ENCODE measurements at places on chromosomes 16 and 17.

DNA sequence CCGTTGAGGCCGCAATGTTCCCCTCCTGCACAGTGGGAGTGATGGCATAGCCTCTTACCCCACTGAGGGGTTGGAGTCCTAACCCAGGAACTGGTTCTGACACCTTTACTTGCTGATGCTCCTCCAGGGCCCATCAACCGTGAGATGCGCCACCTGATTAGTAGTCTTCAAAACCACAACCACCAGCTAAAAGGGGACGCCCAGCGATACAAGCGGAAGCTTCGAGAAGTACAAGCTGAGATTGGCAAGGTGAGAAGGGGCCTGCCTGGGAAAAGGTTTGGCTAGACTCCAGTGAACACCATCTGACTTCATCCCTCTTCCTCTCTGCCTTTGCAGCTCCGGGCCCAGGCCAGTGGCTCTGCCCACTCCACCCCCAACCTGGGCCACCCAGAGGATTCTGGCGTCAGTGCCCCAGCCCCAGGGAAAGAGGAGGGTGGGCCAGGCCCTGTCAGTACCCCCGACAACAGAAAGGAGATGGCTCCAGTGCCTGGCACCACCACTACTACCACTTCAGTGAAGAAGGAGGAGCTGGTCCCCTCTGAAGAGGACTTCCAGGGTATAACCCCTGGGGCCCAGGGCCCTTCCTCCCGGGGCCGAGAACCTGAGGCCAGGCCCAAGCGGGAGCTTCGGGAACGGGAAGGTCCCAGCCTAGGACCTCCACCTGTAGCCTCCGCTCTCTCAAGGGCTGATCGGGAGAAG, 5.8 kb downstream of the RNF40 start:
- DNase-seq, result no peak

- no peak for DNase-seq
These were observed 65.2 kb downstream of the XPO6 start for GRCh38 chr16:28146536-28146935.

DNA sequence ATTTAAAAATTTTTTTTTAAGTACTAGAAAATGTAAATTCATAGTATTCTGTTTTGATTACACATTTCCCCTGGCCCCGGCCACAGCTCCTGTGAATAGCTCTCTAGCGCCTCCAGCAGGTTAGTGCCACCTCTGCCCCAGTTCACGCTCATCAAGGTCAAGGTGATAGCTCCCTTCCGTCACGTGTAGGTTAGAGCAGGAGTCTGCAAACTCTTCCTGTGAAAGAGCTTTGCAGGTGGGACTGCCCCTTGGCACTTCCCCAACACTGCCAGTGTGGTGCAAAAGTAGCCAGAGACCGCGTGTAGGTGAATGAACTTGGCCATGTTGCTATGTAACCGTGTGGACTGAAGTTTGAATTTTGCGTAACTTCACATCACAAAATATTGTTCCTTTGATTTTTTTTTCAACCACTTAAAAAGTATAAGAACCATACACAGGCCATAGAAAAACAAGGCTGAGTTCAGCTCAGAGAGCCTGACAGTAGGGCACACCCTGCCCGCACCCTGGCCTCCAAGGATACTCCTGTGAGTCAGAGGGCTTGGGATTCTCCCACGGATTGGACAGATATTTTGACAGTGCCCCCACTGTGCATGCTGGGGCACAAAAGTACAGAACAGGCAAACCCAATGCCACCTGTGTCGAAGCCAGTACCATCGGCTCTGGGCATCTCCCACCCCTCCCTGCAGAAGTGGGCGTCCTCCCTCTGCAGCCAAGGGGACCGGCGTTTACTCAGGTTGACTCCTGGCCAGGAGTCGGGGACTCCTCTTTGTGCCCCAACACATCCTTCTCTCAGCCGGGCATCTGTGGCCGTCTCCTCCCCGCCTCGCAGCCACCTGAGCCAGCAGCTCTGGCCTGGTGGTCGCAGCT, 92.0 kb upstream of the CHMP6 start:
- DNase-seq, result peak; percentile 71

GRCh38 chr17:1724869-1725641, 551 bp downstream of the WDR81 start:
- DNase-seq, result no peak

GRCh38 chr16:24845726-24846547, at the start of gene SLC5A11:
Gene SLC5A11, plus strand, starts transcription at chr16:24845963. Its CDS starts 12,681 bp downstream, at chr16:24858644.
- no peak for DNase-seq

DNA sequence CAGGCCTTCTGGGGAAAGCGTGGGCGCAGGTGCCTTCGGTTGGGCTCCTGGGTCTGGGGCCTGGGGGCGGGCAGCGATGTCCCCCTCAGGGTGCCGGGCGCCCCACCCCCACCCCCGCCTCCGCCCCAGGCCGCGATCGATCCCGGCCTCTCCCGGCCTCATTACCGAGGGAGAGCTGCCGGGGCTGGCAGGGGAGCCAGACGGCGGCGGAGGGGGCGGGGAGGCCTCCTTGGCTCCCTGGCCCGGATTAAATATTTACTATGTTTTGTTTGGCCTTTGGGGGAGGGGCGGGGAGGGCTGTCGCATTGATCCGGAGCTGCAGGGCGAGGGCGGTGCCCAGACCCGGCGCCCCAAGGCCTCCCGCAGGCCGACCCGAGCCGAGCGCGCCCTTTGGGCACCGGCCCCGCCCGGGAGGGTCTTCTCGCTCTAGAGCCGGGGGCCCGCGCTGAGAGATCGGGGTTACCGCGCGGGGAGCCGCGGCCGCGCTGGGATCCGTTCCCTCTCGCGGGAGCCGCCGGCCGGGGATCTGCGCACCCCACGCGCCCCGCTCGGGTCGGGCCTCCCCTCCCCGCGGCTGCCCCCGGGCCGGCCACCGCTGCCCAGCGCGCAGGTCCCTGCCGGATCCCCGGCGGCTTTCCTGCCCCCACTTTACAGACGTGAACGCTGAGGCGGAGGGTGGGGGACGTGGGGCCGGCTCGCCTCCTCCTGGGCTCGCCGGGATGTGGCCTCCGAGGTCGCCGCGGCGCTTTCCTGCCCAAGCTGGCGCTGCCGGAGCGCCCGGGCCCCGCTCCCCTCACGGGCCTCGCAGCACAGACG, 27.0 kb downstream of the RTN4RL1 start:
- DNase-seq, result no peak

- DNase-seq, result no peak
These were observed 205.1 kb downstream of the KATNIP start for GRCh38 chr16:27754788-27755690.

DNA sequence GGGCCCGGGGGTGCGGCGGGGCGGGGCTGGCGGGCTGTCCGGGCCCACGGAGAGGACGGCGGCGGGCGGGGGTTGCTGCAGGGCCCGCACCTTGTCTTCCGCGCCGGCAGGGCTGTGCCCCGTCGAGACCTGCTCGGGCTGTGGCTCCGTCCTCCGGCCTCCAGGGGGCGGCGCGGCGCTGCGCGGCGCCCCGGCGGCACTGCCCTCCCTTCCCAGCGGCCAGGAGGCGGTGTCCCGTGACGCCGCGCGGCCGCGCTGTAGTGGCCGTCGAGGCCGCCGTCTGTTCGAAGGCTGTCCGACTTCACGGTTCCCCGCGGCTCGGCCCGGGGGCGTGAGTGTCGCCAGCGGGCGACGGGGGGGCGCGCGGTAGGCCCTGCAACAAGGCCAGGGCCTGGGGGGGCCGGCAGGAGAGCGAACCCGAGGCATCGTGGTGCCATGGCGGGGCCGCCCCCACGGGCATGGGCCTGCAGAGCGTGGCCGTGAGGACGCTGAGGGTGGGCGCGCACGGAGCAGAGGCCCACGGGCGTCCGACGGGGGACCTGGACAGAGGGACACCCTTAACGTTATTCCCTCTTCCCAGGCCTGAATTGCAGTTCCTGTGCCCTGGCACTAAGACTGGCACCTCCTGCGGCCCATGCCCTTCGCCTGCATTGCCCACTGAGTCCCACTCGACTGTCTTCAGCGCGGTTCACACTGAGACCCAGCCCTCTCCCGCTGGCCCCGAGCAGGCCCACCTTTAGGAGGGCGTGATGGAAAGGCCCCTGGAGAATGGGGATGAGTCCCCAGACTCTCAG, at the start of gene PLEKHG4:
TSS of gene PLEKHG4 (plus strand) at position 237 of the 794 bp plus-strand sequence. CDS start at position 750, 513 bp downstream.
- DNase-seq, result peak; percentile 86

DNA sequence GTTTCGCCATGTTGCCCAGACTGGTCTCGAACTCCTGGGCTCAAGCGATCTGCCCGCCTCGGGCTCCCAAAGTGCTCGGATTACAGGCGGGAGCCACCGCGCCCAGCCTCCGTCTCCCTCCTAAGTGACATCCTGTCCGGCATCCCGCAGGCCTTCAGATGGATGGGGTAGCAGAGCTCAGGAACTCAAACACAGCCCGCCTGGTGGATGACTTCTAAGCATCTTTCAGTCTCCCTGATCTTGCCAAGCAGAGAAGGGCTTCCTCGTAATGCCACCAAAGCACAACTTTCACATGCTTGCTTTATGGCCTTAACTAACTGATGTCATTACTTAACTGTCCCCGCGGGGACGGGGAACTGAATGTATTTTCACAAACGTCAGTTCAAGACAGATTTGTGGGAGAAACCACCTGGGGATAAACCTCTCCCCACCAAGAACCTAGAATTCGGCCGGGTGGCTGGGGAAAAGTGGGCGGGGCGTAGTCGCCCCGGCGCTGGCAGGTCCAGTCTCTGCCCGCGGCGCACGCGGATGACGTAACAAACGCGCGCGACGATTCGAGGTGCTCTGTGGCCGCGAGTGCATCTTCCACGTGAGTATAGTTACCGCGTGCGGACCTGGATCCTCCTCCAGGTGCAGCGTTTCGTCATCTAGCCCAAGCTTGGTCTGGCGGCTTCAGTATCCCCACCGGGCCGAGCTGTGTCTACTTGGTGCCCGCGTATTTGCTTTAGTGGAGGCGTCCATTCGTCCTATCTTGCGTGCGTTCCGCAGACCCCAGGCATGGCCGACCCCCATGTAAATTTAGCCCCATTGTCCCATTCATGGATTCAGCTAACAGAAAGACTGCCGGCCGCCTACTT, at the start of gene PFAS:
TSS of gene PFAS (plus strand) at position 539 of the 857 bp plus-strand sequence. CDS start 4,649 bp downstream, outside the sequence.
- peak; percentile 96 for DNase-seq

GRCh38 chr17:28972437-28972836, 21.1 kb upstream of the PHF12 start:
- DNase-seq, result no peak

DNA sequence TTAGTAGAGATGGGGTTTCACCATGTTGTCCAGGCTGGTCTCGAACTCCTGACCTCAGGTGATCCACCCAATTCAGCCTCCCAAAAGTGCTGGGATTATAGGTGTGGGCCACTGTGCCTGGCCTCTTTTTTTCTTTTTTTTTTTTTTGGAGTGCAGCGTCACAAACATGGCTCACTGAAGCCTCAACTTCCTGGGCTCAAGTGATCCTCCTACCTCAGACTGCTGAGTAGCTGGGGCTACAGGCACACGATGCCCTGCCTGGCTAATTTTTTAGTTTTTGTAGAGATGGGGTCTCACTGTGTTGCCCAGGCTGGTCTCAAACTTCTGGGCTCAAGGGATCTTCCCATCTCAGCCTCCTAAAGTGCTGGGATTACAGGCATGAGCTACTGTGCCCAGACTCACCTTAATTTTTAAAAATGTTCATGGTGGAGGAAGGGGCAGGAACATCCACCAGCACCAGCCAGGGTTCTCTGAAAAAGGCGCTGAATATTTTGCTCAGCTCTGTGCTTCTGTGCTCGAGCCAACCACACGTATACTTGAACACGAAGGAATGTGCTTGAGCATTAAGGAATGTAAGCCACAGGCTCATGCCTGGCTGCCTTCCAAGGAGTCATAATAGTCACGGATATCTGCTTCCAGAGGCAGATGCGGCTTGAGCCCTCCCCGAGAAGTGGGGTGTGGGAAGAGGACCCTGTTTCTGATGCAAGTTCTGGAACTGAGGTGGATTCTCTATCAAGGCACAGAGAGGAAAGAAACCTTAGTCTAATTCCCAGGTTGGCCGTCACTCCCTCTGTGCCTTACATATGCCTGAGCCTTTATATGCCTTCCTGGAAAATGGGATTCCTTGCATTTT, 65.5 kb upstream of the CREBBP start:
- DNase-seq, result no peak

GRCh38 chr16:52863000-52863399, 189.7 kb downstream of the CHD9NB start:
- no peak for DNase-seq

DNA sequence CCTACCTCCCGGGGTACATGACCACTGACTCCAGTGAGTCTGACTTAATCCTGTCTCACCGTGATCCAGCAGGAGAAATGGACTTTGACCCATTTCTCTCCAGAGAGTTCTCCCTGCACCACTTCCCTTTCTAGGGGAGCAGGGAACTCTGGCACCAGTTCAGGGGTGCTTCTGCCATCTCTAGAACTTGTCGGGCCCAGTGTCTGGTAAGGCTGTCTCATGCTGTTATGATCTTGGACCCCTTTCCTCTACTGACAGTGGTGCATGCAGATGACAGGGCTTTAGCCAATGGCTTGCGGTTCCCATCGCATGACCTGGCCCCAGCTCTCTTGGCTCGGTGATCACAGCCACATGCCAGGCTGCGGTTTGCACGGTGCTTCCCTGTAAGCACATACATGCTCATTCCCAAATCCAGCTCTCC, 62.0 kb downstream of the SLC39A11 start:
- no peak for DNase-seq

DNA sequence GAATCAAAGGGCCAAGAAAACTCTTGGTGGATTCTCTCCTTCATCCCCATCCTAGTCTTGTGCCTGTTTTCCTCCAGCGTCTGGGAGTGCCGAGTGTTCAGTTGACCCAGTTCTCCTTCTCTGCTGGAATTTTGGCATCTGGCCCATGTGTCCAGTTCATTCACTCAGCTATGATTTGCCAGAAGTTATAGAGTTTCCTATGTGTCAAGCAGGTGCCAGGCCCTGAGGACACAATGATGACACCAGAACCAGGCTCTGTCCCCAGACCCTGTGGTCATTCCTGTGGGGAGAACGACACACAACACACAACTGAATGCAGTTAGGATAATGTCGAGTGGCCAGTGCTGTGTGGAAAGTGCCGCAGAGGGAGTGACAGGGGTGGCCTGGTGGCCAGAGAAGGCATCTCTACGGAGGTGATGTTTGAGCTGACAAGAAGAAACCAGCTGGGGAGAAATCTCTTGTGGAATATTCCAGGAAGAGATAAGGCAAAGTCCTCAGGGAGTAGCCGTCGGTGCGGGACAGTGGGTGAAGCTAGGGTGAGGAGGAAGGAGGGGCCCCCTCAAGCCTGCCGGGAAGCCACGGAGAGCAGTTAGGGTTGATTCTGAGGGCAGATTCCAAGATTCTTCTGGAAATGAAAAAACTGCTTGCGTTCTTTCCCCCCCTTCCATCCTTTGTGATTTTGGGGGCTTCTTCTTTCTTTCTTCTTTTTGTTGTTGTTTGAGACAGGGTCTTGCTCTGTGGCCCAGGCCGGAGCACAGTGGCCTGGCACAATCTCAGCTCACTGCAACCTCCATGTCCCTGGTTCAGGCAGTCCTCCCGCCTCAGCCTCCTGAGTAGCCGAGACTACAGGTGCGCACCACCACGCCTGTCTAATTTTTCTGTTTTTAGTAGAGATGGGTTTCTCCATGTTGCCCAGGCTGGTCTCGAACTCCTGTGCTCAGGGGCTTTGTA, 35.8 kb upstream of the IL34 start:
- no peak for DNase-seq

- no peak for DNase-seq
These were observed 312.2 kb downstream of the BCAS3 start for GRCh38 chr17:60989846-60990245.

- DNase-seq, result no peak
These were observed 115.4 kb upstream of the ZFHX3 start for GRCh38 chr16:73163238-73163815.

- DNase-seq, result no peak
These were observed 20.3 kb downstream of the ANKRD40 start for GRCh38 chr17:50687200-50688066.

- DNase-seq, result no peak
These were observed 89.8 kb upstream of the CES5A start for GRCh38 chr16:55964923-55965475.

Data from T-helper 2 cell treated with Interferon-gamma antibody and Interleukin-4, amounts not matched to agents 5 μg/mL and 100 μg/mL, for 36 hours (primary cell).